ENCODE measurements at places on chromosomes 5 and 9.

DNA sequence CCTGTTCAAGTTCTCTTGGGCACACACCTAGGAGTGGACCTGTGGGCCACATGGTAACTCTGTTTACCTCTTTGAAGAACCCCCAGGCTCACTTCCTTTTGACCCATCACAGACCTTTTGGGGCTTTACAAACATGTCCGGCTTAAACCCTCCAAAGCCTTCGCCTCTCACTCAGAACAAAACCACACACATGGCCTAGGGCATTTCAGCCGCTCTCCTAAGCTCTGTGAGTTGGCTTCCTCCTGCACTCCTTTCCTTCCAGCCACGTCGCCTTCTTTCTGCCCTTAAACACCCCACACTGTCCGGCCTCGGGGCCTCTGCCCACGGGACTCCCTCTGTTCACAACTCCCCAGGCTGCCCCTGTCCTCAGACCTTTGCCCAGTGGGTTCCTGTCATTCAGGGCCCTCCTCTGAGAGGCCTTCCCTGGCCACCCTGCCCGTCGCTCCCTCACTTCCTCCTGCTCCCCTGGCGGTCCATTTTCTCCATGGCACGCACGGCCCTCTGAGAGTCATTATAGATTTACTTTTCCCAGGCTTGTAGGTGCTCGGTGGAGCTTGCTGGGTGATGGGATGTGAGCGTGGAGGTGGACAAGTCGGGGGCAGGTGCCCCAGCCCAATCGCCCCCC lies 1.9 kb downstream of the DOK3 start:
- DNase-seq, result no peak

- DNase-seq, result peak; percentile 46
Measured at GRCh38 chr5:80184235-80185023, 71.4 kb downstream of the SERINC5 start.

GRCh38 chr5:157581901-157582300 lies 6.3 kb upstream of the ADAM19 start:
- no peak for DNase-seq

DNA sequence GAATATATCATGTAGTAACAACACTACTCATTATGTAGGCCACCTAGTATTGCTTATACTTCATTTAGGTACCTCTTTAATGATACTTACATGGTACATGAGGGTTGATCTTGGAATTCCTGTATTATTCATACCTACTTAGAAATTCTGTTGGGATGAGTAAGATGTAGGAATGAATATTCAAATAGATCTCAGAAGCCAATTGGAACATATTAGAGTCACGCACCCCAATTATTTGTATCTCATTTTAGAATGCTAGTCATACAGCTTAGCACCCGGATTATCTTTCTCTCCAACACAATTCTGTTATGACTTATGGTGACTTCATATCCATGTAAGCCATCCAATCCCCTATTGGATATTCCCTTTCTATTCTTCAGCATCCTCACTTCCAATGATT lies 106.7 kb upstream of the SH3GL2 start:
- DNase-seq, result no peak

DNA sequence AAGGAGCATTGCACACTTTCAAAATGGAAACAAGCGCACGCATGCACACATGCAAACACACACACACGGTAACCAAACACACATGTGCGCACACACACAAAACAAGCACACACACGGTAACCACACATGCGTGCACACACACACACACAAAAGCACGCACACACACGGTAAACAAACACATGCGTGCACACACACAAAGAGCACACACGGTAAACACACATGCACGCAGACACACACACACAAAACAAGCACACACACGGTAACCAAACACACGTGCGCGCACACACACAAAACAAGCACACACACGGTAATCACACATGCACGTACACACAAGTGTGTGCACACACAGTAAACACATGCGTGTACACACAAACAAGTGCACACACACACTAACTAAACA lies 19.3 kb upstream of the SLC6A3 start:
- DNase-seq, result no peak

GRCh38 chr9:111828193-111828592 lies 33.5 kb upstream of the SHOC1 start:
- DNase-seq, result no peak

DNA sequence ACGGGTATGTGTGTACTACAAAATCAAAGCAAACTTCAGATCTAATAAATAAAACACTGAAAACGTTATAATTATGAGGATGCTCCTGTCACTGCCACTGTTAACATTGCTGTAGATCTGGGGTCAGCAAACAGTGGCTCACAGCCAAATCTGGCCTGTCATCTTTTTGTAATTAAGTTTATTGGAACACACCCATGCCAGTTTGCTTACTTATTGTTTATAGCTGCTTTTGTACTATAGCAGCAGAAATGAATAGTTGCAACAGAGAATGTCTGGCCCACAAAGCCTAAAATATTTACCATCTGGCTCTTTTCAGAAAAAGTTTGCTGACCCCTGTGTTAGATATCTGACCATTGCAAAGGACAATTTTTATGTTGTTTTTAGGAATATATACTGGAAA lies 32.1 kb downstream of the PRRC1 start:
- peak; percentile 83 for DNase-seq

DNA sequence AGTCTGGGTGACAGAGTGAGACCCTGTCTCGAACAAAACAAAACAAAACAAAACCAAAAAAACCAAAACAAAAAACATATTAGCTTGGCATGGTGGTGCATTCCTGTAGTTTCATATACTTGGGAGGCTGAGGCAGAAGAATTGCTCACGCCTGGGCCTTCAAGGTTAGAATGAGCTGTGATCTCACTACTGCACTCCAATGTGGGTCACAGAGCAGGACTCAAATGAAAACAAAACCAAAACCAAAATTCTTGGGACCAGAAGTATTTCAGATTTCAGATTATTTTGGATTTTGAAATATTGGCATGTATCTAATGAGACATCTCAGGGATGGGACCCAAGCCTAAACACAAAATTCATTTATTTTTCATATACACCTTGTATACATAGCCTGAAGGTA lies 80.2 kb downstream of the TMC1 start:
- no peak for DNase-seq

- no peak for DNase-seq
Measured at GRCh38 chr9:95993337-95993736, 117.8 kb downstream of the ERCC6L2 start.

DNA sequence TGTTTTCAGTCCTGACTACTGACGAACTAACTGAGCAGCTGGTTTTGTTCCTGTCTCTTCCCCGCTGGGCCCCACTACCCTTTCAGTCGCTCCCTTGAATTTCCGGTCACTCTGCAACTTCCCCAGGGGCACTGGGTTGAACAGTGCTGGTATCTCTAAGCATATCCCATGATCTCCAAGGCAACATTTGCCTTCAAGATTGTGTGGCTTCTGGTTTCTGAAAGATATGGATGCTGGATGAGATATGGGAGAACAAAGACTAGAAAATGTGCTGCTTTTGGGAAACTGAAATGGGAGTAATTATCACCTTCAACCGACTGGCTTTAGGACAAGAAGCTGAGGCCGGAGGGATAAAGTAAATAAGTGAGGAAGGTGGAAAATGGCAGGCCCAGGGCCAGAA lies 258.2 kb upstream of the PIK3R1 start:
- no peak for DNase-seq

- no peak for DNase-seq
Measured at GRCh38 chr9:13487498-13487897, 208.0 kb upstream of the MPDZ start.

GRCh38 chr5:96572864-96573512 lies 89.2 kb upstream of the CAST start:
- no peak for DNase-seq

- no peak for DNase-seq
Measured at GRCh38 chr9:37675661-37676060, 24.9 kb downstream of the FRMPD1 start.

DNA sequence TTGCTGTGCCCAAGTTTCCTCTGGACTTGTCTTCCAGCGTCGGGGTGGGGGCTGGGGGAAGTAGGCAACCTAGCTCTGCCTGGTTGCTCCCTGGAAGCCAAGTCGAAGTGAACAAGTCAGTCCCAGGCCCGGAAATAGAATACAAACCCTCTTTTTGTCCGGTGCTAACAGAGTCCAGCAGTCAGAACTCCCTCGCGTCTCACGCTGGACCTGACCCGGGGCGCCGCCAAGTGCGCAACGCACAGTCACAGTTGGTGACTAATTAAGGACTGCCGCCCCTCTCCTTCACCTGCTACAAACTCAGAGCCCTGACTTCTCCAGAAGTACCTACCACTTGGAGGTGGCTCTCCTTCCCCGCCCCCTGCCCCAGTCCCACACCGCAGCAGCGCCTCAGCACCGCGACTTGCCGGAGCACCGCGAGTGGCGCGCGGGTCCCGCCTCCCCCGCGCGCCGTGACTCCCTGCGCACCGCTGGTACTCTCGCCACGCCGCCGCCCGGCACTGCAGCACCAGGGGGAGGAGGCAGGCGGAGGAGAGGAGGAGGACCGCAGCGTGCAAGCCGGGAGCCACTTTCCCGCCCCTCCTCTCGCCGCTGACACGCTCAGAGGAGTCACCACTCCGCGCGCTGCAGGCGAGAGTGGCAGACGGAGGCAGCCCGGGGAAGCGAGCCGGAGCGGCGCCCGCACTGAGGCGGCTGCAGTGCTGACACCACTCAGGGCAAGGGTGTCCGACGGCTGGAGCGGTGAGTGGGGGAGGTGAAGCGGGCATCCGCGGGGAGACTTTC lies at the start of gene SV2C:
SV2C (plus strand) TSS at position 612 of the 783 bp plus-strand sequence. CDS start 48,368 bp downstream, outside the sequence.
- DNase-seq, result no peak

- no peak for DNase-seq
Measured at GRCh38 chr9:119004618-119004990, 364.6 kb downstream of the BRINP1 start.

- DNase-seq, result no peak
Measured at GRCh38 chr5:175842951-175843793, 28.2 kb upstream of the CPLX2 start.

DNA sequence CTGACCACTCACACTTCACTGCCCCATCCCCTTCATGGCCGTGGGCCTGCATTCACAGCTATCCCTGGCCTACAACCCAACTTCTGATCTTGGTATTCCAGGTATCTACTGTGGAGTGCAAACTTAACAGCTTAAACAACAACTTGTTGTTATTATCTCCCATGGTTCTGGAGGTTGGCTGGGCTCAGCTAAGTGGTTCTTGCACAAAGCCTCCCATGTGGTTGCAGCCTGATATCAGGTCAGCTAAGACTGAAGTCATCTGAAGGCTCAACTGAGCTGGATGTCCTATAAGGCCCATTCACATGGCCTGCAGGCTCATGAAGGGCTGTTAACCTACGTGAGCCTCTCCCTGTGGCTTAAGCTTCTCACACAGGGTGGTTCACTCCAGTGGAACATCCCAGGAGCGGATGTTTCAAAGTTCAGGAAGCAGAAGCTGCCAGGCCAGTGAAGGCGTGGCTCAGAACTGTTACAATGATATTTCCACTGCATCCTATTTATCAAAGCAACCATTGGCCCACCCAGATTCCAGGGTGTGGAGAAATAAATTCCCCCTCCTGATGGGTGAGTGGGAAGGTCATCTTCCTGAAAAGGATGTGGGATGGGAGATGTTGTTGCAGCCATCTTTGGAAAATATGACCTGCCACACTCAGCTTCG lies 30.0 kb upstream of the TRIO start:
- DNase-seq, result no peak

- no peak for DNase-seq
Measured at GRCh38 chr5:139384591-139385051, 1.5 kb upstream of the SLC23A1 start.

- peak; percentile 25 for DNase-seq
Measured at GRCh38 chr5:44536650-44537260, 147.5 kb upstream of the FGF10 start.

DNA sequence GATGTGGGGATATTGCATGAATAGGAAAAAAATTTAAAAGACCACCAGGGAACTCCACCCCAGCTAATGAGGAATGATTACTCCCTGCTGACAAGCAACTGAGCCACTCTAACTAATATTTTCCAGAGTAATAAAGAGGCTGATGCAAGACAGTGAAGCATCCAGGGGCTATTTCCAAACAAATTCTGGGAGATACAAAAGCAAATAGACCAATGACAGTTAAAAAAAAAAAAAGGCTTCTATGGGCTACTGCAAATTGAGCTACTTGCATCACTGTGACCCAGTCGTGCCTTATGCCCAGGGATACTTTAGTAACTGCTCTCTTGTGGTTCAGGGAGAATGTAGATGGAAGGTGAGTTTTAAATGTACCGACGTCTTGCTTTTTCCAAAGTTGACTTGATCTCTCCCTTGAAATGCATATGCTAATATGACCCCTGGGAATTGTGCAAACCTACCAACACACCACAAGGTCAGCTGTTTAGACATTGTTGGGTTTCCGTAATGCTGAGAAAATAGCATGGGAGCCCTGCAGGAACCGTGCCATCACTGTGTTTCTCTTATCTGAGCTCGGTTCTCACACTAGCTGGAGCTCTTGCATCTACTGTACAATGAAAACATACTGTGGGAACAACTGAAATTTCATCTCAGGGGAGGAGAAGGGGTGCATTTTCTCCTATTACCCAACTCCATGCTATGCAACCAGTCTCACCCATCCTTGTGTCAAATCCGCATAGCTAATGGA lies 250.6 kb upstream of the MAP3K1 start:
- no peak for DNase-seq

DNA sequence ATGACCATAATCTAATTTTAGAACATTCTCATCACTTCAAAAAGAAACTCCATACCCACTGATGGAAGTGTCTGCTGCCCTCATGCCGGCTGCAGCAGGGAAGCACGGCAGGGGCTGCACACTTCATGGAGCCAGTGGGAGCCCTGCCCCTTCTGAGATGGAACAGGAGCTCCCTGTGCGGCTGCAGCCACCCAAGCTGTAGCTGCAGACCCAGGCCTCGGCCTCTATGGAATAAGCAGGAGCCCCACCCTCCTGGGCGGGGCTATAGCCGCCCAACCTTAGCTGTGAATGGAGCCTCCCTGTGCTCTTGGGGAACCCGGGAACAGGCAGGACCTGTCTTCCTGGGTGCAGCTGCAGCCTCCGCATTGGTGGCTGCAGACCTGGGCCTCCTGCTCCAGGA lies 128.5 kb downstream of the NUDT12 start:
- no peak for DNase-seq

DNA sequence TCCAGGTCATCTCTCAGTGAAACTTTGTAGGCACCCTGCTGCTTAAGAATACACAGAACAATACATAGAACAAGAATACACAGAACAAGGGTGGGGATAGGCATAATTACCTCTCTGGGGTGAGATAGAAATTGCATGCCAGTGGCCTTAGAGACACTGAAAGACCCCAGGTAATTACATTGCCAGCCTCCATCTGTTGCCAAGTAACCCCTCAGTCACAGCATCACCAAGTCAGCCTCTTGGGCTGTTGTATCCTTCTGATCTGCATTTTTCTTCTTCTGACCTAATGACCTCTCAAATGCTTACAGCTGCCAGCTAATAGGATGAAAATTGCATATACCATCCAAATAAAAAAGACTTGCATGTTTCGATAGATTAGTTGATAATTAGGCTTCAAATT lies 167.7 kb downstream of the GRIA1 start:
- no peak for DNase-seq

GRCh38 chr5:77946381-77947040 lies 170.4 kb upstream of the TBCA start:
- DNase-seq, result peak; percentile 80
